ENCODE measurements at places on chromosomes 16 and 17.

DNA sequence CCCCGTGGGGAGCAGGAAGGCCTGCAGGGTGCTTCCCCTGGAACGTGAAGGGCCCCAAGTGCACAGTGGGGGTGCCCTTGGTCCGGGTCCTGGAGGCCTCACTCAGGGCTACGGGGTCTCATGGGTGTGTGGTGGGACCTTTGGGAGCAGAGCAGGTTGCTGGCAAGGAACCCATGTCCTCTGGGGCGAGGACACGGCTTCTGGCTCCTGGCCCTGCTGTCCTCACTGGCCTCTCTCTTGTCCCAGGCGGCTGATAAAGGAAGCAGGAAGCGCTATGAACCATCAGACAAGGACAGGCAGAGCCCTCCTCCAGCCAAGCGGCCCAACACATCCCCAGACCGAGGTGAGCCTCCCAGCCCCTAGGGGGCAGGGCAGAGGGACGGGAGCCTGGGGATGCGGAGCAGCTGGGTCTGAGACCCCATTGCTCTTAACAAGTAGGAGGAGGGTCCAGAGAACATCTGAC is 9.8 kb upstream of the IL17C start:
- DNase-seq: no peak

GRCh38 chr17:45222996-45223538 is 1.4 kb downstream of the FMNL1 start:
- no peak for DNase-seq

DNA sequence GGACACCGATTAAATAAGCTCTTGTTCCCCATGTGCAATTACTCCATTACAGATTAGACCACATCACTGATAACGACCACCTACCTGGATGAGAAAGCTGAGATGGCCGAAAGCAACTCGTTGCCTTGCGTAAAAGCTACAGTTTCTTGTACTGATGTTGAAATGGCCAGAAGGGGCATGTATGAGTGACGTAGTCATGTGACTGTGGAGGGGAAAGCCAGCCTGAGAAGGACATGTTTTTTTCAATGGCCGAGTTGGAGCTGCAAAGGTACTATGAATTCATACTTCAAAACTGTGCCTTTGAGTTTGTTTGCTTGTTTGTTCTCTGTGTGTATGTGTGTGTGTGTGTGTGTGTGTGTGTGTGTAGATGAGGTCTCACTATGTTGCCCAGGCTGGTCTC is 17.0 kb upstream of the HYDIN start:
- no peak for DNase-seq

DNA sequence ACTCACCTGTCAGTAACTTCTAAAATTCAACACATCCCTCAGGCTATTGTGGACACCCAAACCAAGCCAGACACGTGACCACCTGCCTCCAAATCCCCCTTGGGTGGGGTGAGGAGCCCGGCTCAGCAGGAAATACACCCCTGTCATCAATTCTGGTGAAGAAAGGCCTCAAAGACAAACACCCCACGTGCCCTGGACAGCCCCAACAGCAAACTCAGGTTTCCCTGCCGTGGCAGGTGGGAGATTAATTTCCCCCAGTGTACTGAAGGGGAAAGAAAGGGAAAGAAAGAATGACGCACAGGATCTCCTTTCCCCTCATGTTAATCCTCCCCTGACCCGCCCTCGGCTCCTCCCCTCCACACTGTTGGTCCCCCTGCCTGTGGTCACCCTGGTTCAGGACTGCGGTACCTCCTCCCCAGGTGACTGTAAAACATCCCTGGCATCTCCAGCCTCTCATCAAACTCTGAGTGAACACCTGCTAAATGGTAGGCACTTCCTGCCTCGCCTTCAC is 98.3 kb downstream of the ZNF423 start:
- DNase-seq: no peak

DNA sequence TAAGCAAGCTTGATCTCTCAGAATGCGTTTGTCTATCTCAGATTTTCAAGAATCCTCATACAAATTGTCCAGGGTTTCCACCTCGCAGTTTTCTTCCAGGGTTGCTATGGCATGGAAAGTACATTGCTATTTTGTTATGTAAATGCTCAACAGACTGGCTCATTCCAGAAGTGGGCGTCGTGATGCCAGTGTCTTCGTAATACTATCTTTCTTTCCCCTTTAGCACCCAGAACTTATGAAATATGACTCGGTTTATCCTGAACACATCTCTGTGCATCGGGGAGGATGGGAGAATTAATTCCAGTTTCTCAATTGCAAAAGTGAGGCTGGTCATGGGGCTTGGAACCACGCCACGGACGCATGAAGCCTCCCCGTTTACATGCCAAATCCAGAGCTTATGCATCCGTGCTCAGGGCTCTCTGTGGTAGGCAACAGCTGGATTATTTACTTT is 405.0 kb downstream of the WWOX start:
- no peak for DNase-seq

DNA sequence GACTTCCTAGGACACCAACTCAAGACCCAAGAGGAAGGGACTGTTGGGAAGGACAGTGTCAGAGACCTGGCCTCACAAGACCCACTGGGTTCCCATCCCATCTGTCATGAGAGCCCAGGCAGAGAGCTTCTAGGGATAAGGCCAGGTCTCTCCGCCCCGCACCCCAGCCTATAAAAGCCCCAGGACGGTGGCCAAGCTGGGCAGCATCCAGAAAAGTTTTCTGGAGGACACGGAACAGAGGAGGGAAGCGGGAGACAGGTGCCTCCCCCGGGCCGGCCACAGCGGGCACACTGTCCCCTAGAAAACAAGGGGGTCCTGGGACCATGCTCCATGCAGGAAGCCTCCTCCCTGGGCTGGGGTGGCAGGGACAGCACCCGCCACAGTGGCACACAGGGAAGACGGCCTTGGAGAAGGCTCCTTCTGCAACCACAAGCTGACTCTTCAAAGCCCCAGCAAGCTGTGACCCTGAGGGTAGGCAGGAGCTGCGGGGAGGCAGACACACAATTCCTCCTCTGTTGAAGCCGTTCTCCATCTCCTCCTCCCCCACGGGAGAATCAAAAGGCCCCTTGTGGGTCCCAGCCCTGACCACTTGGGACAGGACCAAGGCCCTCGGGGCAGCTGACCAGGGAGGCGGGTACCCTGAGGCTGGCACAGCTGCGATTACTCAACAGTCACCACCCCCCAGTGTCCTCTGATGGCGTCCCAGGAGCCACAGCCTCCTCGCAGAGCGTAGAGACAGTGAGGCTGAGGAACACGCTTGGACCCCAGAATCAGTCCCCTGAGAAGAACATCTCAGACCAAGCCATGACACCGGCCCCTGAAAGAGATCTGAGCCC is 26.1 kb downstream of the TRPV3 start:
- no peak for DNase-seq

DNA sequence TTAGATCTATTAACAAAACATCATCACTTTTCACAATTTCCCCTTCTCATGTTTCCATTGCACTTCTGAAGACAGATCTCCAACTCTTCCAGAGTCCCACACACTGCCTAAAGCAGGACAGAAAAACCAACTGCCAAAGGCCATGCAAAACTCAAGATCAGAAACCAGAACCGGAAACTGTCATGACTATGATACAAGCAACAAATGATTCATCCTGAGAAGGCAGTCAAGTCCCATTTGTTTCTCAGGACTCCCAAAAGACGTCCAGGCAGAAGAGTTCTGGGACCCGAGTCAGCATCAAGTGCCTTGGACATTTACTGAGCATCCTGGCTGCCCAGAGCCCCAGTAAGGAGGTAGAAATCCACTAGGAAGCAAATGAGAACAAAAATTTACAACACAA is 38.8 kb downstream of the ERN1 start:
- no peak for DNase-seq

GRCh38 chr16:26391833-26392232 is 674.9 kb upstream of the C16orf82 start:
- no peak for DNase-seq

DNA sequence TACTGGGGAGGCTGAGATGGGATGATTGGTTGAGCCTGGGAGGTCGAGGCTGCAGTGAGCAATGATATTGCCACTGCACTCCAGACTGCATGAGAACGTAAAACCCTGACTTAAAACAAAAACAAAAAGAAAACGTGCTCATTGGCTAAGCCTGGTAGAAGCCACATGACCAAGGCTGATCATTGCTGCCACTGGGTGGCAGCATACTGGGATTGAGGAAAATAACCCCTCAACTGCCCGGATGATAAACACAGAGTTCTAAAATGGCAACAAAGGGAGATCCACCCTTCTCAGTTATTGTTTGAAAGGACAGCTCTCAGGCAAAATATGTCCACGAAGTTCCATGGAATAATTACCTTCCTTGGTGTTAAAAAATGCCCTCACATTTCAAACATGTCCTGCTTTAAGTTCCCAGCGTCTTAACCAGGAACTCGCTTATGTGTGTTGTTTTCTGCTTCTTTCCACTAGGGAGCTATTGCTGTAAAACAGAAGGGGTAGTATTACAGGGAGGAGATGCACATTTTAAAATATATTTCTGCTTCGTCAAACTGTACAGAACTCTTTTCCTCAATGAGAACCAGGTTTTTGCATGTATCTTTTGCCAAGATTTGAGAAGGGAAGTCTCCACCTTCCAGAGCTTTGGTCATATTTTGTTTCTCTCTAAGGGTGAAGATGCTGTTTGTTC is 675.3 kb downstream of the MAF start:
- no peak for DNase-seq

GRCh38 chr17:15444805-15445204 is 22.6 kb downstream of the CDRT4 start:
- no peak for DNase-seq

GRCh38 chr17:41959336-41960095 is 7.1 kb upstream of the CNP start:
- DNase-seq: no peak

- DNase-seq: no peak
These were observed 215.9 kb upstream of the TNRC6C start for GRCh38 chr17:77742579-77742978.

DNA sequence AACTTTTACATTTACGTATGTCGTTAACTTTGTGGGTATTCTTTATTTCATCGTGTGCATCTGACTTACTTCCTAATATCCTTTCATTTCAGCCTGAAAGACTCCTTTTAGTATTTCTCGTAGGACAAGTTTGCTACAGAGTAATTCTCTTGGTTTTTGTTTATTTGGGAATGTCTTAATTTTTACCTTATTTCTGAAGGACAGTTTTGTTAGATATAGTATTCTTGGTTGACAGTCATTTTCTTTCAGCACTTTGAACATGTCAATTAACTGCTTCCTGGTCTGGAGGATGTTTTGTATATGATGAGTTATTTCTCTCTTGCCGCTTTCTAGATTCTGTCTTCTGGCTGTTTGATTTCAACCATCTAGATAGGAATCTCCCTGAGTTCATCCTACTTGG is 109.2 kb upstream of the NACA2 start:
- no peak for DNase-seq

GRCh38 chr16:87710887-87711286 is 54.9 kb downstream of the KLHDC4 start:
- DNase-seq: no peak

DNA sequence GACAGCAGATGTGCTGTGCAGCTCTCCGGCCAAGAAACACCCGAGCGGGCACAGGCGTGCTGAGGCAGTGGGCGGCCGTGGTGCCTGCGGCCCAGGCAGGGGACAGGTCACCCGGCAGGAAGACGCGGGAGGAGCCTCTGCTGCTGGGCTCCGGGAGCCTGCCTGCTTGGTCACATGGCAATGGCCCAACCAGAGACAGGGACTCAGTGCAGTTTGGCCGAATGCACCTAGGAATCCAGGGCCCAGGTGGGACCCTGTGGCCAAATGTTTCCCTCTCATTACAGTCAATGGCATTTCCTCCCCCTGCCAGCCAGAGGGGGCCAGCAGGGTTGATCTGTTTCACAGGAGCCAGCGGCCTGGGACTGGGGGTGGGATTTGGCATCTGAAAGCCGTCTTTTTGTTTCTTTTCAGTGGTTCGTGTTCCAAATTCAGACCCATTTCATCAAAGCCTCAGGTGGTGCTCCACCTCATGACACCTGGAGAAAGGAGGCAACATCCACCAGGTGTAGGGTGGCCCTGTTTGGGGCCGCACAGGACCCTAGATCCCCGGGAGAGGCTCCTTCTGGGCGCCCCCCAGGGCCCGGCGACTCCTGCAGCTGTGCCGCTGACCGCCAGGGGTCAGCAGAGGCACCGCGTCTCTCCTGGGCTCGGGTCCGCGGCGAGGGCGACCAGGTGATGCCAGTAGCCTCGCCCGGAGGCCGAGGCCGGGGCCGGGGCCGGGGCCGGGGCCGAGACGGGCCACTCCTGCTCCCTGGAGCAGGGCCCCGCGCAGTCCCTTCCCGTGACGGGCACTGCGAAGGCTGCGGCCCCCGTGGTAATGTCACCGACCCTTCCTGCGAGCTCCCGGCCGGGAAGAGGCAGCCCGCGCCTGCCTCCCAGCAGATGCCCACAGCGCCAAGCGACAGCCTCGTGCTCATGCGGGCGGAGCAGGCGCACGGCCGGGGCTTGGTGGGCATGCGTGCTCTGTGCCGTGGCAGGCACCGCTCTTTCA is 118.5 kb downstream of the C16orf78 start:
- no peak for DNase-seq

- DNase-seq: no peak
These were observed 904.3 kb upstream of the CDH8 start for GRCh38 chr16:62940569-62940968.

DNA sequence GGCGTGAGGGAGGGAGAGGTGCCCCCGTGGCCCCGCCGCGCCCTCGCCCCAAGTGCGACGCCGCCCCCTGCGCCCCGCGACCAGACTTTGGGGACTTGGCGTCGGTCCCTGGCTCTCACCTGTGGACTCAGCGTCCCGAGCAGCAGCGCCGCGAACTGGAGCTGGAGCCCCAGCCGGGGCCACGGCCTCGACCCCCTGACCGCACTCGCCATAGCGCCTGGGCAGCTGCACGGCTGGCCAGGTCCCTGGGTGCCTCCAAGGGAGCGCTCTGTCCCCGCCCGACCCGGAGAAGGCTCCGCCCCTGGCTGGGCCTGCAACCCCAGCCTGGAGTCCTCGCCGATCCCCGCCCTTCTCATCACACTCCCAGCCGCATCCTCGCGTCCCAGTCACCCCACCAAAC is at the start of gene ERN2:
Gene ERN2, minus strand, starts transcription at position 247 of the 400 bp plus-strand sequence. Its CDS starts 35 bp downstream, at position 212.
- no peak for DNase-seq

DNA sequence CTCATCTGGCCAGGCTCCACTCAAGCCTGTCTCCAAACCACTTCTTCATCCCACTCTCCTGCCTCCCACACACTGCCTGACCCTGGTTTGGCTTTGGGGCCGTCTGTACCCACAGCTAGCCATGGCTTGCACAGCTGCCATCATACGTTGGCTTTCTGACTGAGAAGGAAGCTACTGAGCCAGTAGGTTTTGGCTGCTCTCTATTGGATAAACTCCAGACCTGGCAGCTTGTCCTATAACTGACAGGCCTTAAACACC is 3.9 kb downstream of the MIF4GD start:
- DNase-seq: no peak

GRCh38 chr16:20298452-20298851 is 28.9 kb downstream of the GP2 start:
- no peak for DNase-seq

GRCh38 chr16:21650521-21650920 is 1.9 kb downstream of the IGSF6 start:
- DNase-seq: no peak

- no peak for DNase-seq
These were observed 12.5 kb downstream of the SLC22A31 start for GRCh38 chr16:89187770-89188392.

DNA sequence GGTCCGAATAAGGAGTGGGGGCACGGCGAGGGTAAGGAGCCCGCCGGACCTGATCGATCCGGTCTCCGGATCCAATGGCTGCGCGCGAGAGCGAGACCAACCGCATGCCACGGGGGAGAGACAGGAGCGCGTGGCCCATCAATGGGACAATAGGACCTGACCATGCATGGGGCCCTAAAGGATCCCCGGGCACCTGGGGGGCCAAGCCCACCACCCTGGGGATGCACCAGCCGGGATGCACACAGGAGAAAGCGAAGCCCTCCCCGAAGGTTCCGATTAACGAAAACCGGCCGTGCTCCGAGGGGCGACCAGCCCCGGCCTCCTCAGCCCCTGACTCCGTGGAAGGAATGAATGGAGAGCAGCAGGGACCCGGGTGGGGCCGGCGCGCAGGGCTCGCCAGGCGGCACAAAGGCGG is 525 bp downstream of the JPT1 start:
- no peak for DNase-seq

All from activated gamma-delta T cell treated with anti-CD3 and anti-CD28 coated beads, Interleukin-2, amount 50 U/mL, for 16 hours (primary cell).